ENCODE measurements at places on chromosomes 4 and X. TPM values are rescaled to one million over a fixed set of nuclear protein-coding genes. Genes with fewer than 3 reads are reported as not detected.

GRCh38 chrX:48468247-48468671, 1.8 kb downstream of the SLC38A5 start:
- no peak for DNase-seq

ADGRG2 gene
- total RNA-seq: not detected

NAT8L gene
- total RNA-seq: not detected

SHROOM2 gene
- total RNA-seq: not detected

All from naive thymus-derived CD8-positive, alpha-beta T cell (primary cell).